ENCODE measurements at places on chromosomes 1 and 21.
A peak's percentile ranks its signal among the peaks of the same experiment; 100 is the strongest.

GRCh38 chr1:31624309-31624708 is 6.8 kb downstream of the HCRTR1 start:
- DNase-seq = no peak

- peak; percentile 80 for DNase-seq
Measured at GRCh38 chr1:161706482-161707347, at the start of gene FCRLA. TSS of gene FCRLA (plus strand) at chr1:161707229. CDS start at chr1:161707265, 36 bp downstream.

DNA sequence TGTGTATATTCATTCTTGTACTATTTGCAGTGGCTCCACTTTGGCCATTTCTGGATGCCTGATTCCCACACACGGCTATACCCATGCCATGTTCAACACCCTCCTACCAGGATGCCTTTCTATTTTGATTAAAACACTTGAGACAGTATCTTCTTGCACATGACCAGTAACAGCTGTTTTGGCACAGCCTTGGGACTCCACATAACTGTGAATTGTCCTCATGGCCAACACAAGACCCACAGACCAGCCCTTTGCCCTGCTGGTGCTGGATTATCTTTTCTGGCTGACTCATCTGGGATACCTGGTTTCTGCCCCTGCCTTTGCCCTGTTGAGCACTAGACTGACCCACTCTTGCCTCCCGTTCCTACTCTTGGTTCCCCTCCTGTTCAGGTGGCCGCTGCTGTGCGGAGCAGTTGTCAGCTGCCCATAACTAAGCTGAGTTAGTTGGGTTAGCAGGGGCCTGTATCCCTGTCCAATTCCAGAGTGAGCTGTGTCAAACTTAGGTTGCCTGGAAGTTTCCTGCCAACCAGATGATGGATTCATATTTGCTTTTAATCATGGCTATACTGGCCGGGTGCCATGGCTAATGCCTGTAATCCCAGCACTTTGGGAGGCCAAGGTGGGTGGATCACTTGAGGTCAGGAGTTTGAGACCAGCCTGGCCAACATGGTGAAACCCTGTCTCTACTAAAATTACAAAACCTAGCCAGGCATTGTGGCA is 10.8 kb upstream of the EYA3 start:
- DNase-seq = no peak

DNA sequence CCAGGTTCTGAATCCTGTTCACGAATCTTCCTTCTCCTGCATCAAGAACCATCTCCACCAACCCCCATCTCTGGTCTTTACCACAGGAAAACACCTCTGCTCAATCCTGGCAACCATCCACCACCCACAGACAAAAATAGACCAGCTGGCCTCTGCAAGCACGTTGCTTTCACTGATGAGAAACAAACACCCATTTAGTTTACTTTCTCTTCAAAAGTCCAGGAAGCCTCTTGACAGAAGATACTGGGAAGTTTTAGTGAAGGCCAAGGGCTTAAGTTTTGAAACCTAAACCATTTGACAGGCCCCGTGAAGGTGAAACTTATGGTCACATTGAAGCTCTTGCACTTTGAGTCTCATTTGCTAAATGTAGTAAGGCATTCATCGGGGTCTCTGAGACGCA is 122.6 kb upstream of the PPP2R5A start:
- peak; percentile 88 for DNase-seq

DNA sequence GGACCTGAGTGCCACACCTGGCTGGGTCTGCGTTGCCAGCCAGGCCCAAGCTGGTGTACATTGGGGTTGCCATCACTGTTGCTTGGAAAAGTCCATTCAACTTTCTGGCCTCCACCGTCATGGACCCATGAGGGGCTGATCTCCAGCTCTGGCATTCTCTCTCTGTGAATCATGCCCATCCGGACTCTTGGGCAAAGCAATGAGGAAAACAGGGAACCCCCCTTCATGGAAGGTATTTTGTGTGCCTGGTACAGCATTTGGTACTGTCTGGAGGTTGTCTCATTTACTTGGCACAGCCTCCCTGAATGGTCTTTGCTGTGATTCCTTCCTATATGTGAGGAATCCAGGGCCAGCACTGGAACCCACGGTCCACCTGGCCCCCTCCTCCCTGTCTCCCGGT is 99.4 kb downstream of the FOXD2 start:
- no peak for DNase-seq

- DNase-seq = no peak
Measured at GRCh38 chr1:219534991-219535390, 77.9 kb downstream of the ZC3H11B start.

GRCh38 chr1:117735045-117735992 is 129.5 kb downstream of the TENT5C start:
- peak; percentile 50 for DNase-seq

GRCh38 chr1:205664399-205665017 is 15.8 kb downstream of the SLC45A3 start:
- peak; percentile 85 for DNase-seq

- DNase-seq = no peak
Measured at GRCh38 chr1:61604261-61604660, 120.7 kb downstream of the TM2D1 start.

DNA sequence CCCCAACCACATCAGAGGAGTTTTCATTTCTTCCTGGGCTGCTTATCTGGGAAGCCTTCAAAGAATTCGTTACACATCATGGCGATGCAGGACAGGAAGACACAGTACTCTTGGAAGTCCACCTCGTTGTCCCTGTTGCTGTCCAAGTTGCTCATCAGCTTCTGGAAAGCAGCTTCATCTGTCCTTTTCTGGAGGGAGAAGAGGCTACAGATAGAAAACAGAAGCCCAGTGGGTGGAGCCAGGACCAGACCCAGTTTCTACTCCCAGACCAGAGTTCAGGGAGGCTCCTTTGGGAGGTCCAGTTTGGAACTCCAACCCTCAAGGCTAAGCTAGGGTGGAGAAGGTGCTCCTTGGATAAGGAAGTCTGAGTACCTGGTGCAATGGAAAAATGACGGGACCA is 1.9 kb downstream of the S100A4 start:
- no peak for DNase-seq

- no peak for DNase-seq
Measured at GRCh38 chr21:39047046-39047445, 136.2 kb downstream of the PSMG1 start.

GRCh38 chr1:18649693-18650370 is 19.2 kb downstream of the PAX7 start:
- no peak for DNase-seq

- no peak for DNase-seq
Measured at GRCh38 chr1:212622906-212623305, 14.3 kb downstream of the ATF3 start.

DNA sequence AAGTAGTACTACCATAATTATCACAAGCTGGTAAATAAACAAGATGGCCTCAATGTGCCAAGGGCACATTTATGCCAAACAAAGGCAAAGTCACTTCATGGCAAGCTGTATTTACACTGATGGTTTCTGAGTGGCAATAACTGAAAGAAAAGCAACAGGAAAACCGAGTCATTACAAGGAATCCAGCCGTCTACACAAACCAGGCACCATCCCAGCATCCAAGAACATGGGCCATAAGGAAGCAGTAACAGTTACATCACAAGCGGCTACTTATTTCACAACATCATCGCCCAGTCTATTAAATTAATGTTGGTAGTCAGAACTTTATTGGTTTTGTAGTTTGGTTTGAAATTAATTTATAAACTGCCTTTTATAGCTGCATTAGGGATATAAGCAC is 214.2 kb downstream of the RERE start:
- peak; percentile 20 for DNase-seq

GRCh38 chr1:57894315-57894714 is 470.5 kb upstream of the DAB1 start:
- DNase-seq = peak; percentile 9

- no peak for DNase-seq
Measured at GRCh38 chr21:43194303-43195120, 25.7 kb downstream of the CRYAA start.

- peak; percentile 56 for DNase-seq
Measured at GRCh38 chr1:233364695-233365539, 37.4 kb downstream of the MAP3K21 start.

DNA sequence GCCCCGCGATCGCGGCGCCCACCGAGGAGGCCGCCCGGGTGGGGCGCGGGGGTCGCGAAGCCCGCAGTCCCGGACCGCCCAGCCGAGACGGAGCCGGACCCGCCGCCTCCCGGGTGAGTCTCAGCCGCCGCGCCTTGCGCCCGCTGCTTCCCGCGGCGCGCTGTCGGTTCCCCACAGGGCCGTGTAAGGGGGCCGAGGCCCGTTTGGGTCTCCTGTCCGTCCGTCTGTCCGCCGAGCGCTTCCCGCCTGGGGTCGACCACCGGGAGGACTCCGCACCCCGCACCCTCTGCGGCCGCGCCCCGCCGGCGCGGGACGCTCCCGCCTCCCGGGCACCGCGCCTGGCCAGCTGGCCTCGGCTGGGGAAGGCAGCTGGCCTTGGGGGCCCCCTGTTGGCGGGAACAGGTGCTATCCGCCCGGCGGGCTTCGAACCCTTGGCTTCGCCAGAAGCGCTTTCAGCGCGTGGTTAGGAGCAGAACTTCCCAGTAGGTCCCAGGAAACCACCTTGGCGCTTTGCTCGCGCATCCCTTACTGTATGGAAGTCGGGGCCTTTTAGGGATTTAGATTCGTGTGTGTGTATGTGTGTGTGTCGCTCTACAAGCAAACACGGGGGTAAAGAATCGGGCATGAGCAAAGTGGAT is 414 bp downstream of the TMEM51 start:
- DNase-seq = peak; percentile 65

All from MCF 10A (cell line).